ENCODE measurements at places on chromosomes 7 and 10.

DNA sequence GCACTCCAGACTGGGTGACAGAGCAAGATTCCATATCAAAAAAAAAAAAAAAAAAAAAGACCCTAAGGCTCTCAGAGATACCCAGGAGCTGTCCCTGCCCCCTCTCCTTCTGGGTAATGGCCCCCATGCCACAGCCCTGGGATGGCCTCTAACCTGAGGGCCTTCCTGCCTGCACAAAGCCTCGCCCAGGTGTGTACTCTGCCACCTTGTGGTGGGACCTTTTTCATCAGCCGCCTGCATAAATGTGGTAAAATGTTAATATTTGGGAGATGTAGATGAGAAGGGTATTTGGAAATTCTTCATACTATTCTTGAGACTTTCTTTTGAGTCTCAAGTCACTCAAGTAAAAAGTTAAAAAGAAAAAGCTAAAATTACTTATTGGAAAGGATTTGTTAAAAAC is 46.3 kb upstream of the RNF216 start:
- DNase-seq = no peak

GRCh38 chr10:22649390-22649841 is 65.0 kb downstream of the PIP4K2A start:
- DNase-seq = no peak

- DNase-seq = no peak
These were observed 40.3 kb upstream of the LRRC17 start for GRCh38 chr7:102872460-102872859.

DNA sequence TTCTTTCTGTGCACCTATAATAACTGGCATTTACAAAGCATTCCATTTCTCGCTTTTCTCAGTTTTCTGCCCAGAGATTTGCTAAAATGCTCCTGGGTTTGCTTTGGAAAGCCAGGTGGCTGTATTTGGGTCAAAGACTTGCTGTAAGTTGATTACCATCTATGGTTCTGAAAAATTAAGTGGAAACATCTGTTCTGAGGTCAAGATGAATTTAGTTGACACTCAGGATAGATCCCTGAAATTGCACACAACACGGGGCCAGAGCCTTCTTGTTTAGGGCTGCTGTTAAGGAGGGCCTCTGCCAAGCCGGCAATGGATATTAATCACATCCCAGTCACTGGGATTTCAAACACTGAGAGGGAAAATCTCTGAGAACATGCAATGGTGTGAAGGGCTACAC is 111.6 kb upstream of the GLI3 start:
- DNase-seq = no peak

DNA sequence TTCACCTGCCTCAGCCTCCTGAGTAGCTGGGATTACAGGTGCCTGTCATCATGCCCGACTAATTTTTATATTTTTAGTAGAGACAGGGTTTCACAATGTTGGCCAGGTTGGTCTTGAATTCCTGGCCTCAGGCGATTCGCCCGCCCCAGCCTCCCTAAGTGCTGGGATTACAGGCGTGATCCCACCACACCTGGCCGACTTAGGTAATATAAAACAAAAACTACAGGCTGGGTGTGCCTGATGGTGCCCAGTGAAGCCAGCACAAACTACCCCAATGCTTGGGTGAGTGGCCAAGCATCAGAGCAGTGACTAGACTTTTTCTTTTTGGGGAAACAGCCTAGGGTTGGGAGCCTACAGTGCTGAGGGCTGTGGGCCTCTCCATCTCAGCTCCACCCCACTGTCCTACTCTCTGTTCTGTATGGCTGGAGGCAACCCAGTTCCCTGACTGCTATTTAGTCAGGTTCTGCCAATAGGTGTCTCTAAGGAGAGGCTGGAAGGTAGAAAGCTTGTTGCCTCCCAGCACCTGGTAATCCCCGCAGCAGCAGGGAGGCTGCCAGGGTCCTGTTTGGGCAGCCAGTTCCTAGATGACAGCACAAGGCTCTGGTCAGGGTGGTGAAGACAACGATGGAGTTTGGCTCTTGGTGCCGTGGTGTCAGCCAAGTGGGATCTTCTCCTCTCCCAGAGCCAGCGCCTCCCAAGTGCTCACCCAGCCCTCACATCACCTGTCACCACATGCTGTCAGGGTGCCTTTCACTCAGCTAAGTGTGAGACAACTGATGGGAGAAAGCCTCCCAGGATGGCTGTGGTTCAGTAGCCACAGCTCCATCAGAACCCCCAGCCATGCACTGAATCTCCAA is 10.4 kb upstream of the NACAD start:
- no peak for DNase-seq

DNA sequence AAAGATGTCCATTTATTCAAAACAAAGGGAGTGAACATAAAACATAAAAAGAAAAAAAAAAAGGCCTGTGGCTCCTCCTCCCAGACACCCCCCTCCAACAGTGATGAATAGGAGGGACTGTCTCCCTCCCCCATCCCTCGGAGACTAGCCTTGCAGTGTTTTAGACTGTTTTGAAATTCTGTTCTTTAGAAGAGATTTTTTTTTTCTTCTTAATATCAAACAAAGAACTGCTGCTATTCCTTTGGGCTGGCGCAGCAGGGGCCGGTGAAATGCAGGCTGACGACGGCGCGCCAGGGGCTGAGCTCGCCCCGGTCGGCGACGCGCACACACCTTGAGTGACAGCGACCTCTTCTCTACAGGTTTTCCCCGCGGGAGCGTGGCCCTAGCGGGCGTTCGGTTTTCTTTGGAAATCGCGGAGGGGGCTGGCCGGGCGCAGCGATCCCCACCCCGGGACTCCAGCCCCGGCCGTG is at the start of gene LANCL2:
Gene LANCL2 (plus strand): TSS at position 133 of the 470 bp plus-strand sequence. CDS start 689 bp downstream, outside the sequence.
- DNase-seq = no peak

DNA sequence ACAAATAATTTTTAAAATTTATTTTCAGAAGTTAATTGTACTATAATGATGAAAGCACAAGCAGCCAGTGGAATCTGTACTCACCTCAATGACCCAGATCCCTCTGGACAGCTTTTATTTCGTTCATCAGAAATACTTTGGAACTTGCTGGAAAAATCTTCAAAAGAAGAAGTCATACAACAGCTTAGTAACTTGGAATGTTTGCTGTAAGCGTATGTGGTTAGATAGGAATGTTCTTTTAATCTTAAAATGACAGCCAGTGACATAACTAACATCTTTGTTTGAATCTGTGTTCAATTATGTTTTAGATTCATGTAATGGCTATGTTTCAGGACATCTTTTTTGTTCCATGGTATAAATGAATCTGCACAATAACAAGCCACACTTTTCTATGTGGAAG is 26.8 kb downstream of the CFAP69 start:
- DNase-seq = no peak
